ENCODE measurements at places on chromosomes 2 and 18. TPM values are rescaled to one million over a fixed set of nuclear protein-coding genes. Genes with fewer than 3 reads are reported as not detected.

DNA sequence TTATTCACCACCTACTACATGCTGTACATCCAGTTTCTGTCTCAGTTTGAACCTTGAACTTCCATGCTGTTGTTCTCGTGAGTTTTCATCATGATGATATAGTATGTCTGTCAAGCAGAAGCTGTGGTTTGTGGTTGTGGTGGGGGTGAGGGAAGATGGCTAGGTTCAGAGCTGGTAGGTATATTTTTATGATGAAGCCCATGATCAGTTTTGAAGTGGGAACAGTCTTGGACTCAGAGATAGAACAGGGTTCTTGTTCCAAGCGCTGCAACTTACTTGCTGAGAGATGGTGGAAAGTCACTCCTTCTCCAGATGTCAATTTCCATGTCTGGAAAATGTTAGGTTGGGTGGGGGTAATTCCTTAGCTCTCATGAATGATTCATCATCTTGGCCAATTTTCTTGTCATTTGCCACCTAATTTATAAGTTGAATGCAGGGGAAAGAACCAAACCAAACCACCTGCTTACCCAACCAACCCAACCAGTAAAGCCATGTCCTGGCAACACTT is 21.6 kb downstream of the PMAIP1 start:
- no peak overlapping the region for H3K27ac ChIP-seq
- no peaks in the 10 kb centered on the region for H3K36me3 ChIP-seq
- no peaks in the 10 kb centered on the region for H3K27me3 ChIP-seq
- H3K4me3 ChIP-seq: no peak overlapping the region
- H3K4me1 ChIP-seq: no peaks in the 10 kb centered on the region

Gene WDCP
- 13.0 TPM for total RNA-seq

DNA sequence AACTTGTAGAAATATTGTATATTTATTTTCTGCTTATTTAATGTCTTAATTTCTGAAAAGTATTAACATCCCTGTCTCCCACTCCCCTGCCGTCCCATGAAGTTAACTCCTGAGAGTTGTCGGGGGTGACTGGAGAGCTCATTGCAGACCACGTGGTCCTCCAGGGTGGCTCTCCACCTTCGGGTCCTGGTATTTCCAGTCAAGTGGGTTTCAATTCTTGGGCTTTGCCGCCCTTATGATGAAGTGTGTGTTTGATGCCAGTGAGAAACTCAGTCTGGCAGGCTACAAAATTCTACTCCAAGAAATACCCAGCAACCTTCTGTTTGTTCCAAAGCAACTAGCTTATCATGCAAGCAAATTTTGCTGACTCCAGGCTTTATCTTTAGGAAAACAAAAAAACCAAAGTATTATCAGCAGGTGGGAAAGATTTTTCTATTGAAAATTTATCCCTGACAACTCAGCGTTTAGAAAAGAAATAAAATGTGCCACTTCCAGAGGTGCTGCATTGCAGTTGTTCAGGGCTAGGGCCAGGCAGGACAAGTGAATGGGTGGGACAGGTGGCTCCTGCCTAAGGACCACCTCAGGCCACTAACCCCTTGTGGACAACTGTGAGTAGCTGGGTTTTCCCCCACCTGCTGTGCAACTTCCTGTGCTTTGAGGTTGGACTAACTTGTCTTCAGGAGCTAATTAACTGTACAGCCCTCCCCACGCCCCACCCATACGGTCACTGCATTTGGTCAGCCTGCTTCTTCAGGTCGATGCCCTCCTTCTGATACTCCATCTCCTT is 46.6 kb downstream of the BCL2L11 start:
- H3K36me3 ChIP-seq: peaks cover 3% of the 10 kb centered on the region
- DNase-seq: no peak
- peaks cover 3% of the 10 kb centered on the region for H3K4me1 ChIP-seq
- H3K27me3 ChIP-seq: no peaks in the 10 kb centered on the region

Gene IL1A
- not detected for total RNA-seq

DNA sequence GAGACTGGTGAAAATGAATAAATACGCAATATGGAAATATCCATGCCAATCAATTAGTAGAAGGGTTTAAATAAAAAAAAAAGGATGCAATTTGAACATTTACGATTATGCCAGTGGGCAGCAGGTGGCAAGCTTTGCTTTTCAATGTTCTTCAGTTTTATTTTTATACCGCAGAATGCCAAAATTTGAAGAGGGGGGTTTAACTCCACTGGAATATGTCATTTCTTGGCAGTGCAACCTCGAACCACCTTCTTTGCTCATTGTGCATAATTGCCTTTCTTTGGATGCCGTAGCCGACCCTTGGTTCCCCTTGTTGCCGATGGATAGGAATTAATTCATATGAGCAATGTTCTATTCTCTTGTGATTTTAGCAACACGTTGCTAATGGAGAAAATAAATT is 88.0 kb downstream of the LTBP1 start:
- H3K4me1 ChIP-seq: no peaks in the 10 kb centered on the region
- H3K27ac ChIP-seq: no peak overlapping the region
- no peak overlapping the region for H3K4me3 ChIP-seq
- no peak for DNase-seq
- no peaks in the 10 kb centered on the region for H3K36me3 ChIP-seq

DNA sequence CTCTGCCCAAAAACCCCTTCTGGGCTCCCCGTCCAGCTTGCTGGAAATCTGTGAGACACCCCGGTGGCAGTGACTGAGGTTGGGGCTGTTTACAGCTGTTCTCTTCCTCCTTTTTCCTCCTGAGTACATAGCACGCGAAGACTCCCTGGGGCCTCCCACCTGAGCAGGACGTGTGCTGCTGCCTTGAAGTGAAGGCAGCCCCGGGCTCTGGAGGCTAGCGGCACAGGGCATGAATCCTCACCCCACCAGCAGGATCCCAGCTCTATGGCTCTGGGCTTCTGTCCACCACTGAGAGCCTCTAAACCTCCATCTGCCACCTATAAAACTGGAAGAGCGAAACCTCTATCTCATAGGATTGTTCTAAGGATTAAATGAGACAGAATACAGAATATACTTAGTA is 182.5 kb downstream of the TMEM163 start:
- no peak overlapping the region for H3K27ac ChIP-seq
- H3K27me3 ChIP-seq: no peaks in the 10 kb centered on the region
- no peaks in the 10 kb centered on the region for H3K4me1 ChIP-seq
- H3K4me3 ChIP-seq: no peak overlapping the region
- H3K36me3 ChIP-seq: no peaks in the 10 kb centered on the region

Gene C2orf78
- total RNA-seq: not detected

- H3K36me3 ChIP-seq: no peaks in the 10 kb centered on the region
- DNase-seq: no peak
- no peak overlapping the region for H3K4me3 ChIP-seq
- H3K4me1 ChIP-seq: no peaks in the 10 kb centered on the region
- no peak overlapping the region for H3K27ac ChIP-seq
- H3K27me3 ChIP-seq: no peaks in the 10 kb centered on the region
Measured at GRCh38 chr18:40630496-40630895, 1324.5 kb upstream of the PIK3C3 start.

Gene CRYBA2
- 0.59 TPM for total RNA-seq

Gene DCC
- 0.39 TPM for total RNA-seq

DNA sequence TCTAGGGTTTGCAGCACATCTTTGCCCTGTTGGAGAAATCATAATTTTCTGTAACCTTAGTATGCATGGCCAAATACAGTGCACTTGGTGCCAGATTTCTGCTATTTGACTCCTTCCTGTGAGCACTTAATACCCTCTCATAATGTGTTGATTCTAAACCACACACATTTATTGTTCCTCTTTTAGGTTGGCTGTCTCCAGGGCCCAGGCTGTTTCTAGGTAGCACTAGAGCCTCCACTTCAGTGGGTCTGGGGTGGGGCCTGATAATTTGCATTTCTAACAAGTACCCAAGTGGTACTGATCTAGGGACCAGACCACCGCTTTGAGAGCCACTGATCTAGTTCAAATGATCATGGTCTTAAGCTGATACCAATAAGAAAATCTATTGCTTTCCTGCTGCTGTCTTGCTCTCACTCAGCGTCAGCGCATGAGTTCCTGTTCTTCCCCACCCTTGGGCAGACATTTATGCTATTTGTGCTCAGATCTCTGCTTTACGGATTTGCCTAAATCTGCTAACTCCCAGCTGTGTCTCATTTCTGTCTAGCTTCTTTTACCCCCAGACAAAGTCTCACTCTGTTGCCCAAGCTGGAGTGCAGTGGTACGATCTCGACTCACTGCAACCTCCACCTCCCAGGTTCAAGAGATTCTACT is 7.4 kb downstream of the PTRHD1 start:
- H3K27ac ChIP-seq: no peak overlapping the region
- H3K4me3 ChIP-seq: no peak overlapping the region
- H3K36me3 ChIP-seq: no peaks in the 10 kb centered on the region
- no peaks in the 10 kb centered on the region for H3K27me3 ChIP-seq
